SHP77 (cell line): ENCODE measurements at places on chromosomes 6 and 20.

- DNase-seq: no peak
These were observed 50.3 kb downstream of the ABHD12 start for GRCh38 chr20:25340380-25340779.

DNA sequence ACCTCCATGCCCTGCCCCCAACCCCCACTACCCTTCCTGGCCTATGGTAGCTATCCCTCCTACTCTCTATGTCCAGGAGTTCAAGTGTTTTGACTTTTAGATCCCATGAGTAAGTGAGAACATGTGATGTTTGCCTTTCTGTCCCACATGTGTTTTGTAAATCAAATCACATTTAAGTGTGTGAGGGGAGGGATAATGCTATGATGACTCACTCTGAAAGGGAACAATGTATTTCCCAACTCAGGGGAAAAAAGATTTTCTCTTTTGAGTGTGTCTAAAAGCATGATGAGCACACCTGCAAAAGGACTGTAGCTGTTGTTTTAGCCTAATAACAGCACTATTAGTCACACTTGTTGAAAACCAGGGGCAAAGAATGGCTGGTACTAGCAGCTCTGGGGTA, 193.7 kb downstream of the GJA10 start:
- peak; percentile 30 for DNase-seq

GRCh38 chr6:121439926-121440325, 4.5 kb downstream of the GJA1 start:
- DNase-seq: no peak

- no peak for DNase-seq
These were observed 10.3 kb downstream of the RMND1 start for GRCh38 chr6:151441390-151442166.

DNA sequence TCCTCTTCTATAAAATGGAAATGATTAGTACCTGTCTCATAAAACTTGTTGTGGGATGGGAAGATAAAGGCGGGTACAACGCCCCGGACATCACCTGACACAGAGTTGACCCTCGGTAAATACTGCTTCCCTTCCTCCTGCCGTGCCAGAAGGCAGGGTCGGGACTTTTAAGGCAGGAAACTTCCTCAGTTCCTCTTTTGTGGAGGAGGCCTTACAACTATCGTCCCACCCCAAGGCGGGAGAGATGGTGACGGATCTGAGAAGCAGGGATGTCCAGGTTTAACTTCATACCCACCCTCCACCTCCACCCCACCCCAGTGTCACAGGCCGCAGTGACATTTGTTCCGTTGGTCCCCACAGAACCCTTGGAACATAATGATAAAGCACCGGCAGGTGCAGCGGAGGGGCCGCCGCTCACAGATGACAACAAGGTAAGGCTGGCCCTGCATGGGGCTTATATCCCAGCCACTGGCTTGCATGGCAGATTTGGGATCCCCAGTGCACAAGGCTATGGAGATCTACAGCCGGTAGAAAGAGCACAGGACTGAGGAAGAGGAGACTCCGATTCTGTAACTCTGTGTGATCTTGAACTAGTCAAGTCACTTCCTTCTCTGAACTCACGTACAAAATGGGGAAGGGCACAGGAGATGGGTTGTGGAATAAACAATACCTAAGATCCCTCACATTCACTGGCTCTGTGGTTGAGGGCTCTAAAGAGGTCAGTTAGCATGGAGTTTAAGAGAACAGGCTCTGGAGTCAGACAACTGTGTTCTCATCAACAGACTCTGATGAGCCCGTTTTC, 764 bp downstream of the DNTTIP1 start:
- no peak for DNase-seq

- DNase-seq: no peak
These were observed 178.6 kb downstream of the BACH2 start for GRCh38 chr6:90118069-90118468.

- no peak for DNase-seq
These were observed 103.1 kb upstream of the ESR1 start for GRCh38 chr6:151704383-151704782.

DNA sequence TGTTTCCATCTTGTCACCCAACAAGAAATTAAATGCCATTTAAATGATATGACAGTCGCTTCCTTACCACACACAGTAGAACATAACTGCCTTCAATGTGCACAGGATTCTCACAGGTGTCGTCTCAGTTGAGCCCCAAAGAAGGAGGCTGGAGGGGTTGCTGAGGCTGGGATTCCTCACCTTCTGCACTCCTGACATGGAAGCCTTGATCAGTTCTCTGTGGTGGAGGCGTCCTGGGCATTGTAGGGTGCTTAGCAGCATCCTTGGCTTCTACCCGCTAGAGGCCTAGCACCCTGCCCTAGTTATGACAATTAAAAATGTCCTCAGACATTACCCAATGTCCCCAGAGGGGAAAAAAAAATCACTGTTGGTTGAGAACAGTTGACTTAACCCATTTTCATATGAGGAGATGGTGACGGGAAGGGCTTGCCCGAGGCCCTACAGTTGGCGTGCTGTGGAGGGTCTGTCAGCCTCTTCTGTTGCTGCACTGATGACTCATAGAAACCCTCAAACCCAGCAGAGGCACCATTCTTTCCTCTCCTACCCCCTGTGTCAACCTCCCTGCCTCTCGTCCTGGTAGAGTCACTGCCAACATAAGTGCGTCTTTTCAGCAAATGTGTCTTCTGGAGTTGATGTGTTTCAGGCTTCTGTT, 19.3 kb upstream of the ZNF831 start:
- DNase-seq: no peak

GRCh38 chr20:23340524-23340923, 10.1 kb upstream of the NXT1 start:
- peak; percentile 86 for DNase-seq

- no peak for DNase-seq
These were observed 63.1 kb downstream of the PSMG4 start for GRCh38 chr6:3321875-3322274.

DNA sequence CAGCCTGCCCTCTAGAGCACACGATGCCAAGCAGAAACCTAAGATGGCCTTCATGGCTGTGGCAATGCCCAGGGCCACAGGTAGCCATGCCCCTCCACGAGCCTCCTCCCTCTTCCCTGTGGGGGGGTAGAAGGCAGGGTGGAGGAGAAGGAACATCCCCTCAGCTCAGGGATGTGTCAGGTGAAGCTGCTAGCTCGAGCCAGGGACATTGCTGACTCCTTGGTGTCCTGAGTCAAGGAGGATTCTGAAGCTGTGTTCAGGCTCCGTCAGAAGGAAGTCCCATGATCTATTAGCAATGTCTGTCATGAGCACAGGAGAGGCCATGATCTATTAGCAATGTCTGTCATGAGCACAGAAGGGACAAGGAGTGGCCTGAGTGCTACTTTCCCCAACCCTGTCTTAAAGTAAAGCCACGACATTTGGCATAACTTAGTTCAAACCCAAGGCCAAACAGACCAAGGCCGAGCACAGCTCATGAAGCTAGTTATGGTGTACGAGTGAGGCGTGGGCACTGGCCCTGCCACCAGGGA, 87.8 kb downstream of the BMP7 start:
- DNase-seq: no peak

- no peak for DNase-seq
These were observed 7.2 kb downstream of the TPX2 start for GRCh38 chr20:31746068-31746878.

DNA sequence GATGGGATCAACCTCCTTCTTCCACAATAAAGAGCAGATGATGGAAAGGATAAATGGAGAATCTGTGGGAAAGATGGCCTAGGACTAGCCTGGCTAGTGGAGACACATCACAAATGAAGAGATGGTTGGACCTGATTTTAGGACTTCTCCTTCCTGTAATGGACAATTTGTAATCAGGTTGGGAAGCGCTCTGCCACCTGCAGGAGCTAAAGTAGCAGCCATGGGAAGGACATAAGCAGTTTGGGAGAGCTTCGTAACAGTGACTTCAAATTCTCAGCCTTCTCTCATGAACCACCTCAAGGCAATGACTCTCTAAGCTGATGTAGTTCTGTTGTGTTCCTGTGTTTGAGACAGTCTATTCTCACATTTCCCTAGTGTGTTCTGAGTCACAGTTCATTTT, 137.9 kb upstream of the BMP2 start:
- DNase-seq: no peak

DNA sequence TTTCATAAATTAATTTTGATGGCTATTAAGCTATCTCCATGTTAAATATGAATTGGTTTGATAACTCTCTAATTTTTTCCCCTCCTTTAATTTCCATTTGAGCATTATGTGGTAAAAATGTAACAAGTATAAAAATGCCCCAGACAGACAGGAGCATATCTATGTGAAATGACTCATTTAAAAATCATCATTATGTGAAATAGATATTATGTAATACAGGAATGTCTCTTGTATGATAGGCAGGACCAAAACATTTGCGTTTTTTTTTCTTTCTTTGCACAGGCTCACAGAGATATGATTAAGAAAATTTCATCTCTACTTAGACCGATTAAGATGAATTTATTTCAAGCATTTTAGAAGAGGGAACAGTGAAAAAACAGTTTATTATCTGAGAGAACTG, 95.8 kb downstream of the AKAP7 start:
- no peak for DNase-seq

GRCh38 chr20:40900666-40901215, 127.9 kb upstream of the TOP1 start:
- DNase-seq: no peak

- no peak for DNase-seq
These were observed 1.7 kb upstream of the DLL1 start for GRCh38 chr6:170292407-170293158.

GRCh38 chr6:32941214-32941768, 463 bp upstream of the HLA-DMB start:
- DNase-seq: no peak

GRCh38 chr6:119314885-119315272, 34.7 kb downstream of the MAN1A1 start:
- DNase-seq: no peak

DNA sequence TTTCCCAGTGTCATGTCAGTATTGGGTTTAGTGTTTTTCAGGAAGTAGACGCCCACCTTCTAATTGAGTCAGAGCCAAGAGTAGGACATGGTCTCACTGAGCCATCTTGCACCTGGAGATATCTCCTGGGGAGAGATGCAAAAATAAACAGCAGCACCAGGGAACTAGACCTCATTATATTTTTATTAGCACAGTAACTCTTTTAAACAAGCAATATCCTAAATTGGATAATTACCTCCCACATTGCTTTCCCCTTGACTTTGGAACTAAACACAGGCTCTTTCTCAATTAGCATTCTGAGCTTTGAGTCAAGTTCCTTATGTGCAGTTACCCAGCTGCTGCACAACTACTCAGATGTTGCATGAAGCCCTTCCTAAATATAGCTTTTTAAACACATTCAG, 175.4 kb downstream of the IBTK start:
- peak; percentile 47 for DNase-seq

- DNase-seq: peak; percentile 22
These were observed 76.2 kb upstream of the BCLAF1 start for GRCh38 chr6:136365776-136366354.

DNA sequence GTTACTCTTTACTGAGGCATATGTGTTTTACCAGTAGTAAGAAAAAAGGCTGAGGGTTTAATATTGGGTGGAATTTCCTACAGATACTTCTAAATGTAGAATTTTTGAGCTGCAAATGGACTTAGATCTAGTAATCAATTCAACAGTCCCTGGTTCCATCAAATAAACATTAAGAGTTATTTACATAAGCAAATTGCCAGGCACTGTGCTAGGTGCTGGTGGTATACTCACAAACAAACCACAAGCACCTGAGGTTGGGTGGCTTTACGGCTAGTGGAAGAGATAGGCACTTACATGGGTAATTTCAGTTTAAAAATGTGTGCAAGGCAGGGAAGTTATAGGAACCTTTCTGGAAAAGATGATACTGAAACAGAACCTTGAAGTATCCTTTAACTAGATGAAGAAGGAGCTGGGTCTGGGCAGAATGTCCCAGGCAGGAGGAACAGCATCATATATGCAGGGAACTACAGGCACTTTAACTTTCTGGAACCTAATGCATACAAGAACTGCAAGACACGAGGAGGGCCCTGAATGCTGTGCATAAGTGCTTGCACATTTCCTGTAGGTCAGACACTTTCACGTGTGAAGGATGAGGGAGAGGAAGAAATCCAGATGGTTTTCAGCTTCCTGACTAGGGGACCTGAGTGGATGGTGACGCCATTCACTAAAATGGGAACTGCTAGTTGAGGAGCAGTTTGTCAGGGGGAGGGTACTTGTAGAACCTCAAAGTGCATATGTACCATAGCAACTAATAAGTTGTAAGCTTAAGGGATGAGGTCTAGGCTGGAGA, 4.5 kb downstream of the CCN6 start:
- no peak for DNase-seq

DNA sequence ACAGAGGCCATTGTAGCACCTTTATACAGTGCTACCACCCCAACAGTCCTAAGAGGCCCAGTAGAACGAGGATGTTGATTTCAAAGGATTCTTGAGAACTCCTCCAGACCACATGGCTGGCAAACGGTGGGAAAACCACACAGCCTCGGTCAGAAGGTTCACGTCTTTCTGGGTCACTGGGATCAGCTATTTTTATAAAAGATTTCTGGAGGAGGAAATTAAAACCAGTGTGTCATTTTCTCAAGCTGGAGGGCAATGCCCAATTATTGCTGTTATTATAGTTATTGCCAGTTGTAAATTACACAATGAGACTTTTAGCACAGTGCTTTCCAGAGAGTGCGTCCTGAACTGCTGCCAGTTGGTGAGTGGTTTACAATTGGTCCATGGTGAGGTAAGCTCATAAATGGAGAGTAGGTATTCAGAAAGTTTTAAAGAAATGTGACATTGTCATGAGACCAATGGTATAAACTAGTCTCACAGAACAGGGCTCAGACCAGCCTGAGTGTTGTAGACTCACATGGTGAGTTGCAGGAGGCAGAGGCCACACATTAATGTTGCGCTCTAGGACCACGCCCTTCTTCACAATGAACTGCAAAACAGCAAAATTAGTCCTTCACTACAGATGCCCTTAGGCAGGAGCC, 8.4 kb upstream of the PPP1R14C start:
- no peak for DNase-seq

- peak; percentile 65 for DNase-seq
These were observed 18.8 kb downstream of the CFAP61 start for GRCh38 chr20:20070871-20071726.

DNA sequence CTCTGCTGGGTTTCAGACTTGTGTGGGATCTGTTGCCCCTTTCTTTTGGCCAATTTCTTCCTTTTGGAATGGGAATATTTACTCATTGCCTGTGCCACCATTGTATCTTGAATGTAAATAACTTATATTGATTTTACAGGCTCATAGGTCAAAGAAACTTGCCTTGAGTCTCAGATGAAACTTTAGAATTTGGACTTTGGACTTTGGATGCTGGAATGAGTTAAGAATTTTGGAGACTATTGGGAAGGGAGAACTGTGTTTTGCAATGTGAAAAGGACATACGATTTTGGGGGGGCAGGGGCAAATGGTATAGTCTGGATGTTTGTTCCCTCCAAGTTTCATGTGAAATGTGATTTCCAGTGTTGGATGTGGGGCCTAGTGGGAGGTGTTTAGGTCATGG, 62.6 kb upstream of the TNFRSF21 start:
- DNase-seq: no peak

GRCh38 chr6:129889580-129889979, 28.5 kb upstream of the TMEM244 start:
- no peak for DNase-seq
